ENCODE measurements at places on chromosomes 6 and 20. TPM values are rescaled to one million over a fixed set of nuclear protein-coding genes. Genes with fewer than 3 reads are reported as not detected.

Gene WFDC13
- not detected for polyA plus RNA-seq

GRCh38 chr20:23013429-23013828 is 21.7 kb upstream of the SSTR4 start:
- no peak overlapping the region for H3K27ac ChIP-seq
- DNase-seq, result no peak
- no peaks in the 10 kb centered on the region for H3K27me3 ChIP-seq
- H3K4me3 ChIP-seq, result no peak overlapping the region
- H3K36me3 ChIP-seq, result no peaks in the 10 kb centered on the region
- no peaks in the 10 kb centered on the region for H3K4me1 ChIP-seq

Gene KCNG1
- polyA plus RNA-seq, result 2.2 TPM

Gene SDHAF4
- 10.2 TPM for polyA plus RNA-seq

- H3K27ac ChIP-seq, result no peak overlapping the region
- no peak for DNase-seq
- H3K4me1 ChIP-seq, result no peaks in the 10 kb centered on the region
Measured at GRCh38 chr6:114100215-114100994, 129.5 kb upstream of the HDAC2 start.

Gene CRISP2
- polyA plus RNA-seq, result 0.65 TPM
